AG04450 (cell line): ENCODE measurements at places on chromosomes 1 and 21. TPM values are rescaled to one million over a fixed set of nuclear protein-coding genes. Genes with fewer than 3 reads are reported as not detected.

- no peak for DNase-seq
Observed at GRCh38 chr21:29321932-29322928, 23.5 kb downstream of the BACH1 start.

- peak; percentile 61 for DNase-seq
Observed at GRCh38 chr1:154445040-154445472, 39.9 kb downstream of the IL6R start.

- no peak for DNase-seq
Observed at GRCh38 chr1:94031591-94031990, 89.4 kb downstream of the ABCA4 start.

- DNase-seq: peak; percentile 80
Observed at GRCh38 chr21:35932232-35932911, 128.0 kb downstream of the SETD4 start.

- no peak for DNase-seq
Observed at GRCh38 chr21:29064850-29065481, 8.5 kb downstream of the CCT8 start.

- DNase-seq: no peak
Observed at GRCh38 chr1:59098655-59099054, 198.2 kb upstream of the FGGY start.

FRRS1 gene
- polyA plus RNA-seq: 7.9 and 9.7 TPM in 2 replicates

POLR3GL gene
- polyA plus RNA-seq: 23.1 and 25.0 TPM in 2 replicates

GRCh38 chr1:212467843-212468482 is 35.2 kb downstream of the NENF start:
- no peak for DNase-seq

DNA sequence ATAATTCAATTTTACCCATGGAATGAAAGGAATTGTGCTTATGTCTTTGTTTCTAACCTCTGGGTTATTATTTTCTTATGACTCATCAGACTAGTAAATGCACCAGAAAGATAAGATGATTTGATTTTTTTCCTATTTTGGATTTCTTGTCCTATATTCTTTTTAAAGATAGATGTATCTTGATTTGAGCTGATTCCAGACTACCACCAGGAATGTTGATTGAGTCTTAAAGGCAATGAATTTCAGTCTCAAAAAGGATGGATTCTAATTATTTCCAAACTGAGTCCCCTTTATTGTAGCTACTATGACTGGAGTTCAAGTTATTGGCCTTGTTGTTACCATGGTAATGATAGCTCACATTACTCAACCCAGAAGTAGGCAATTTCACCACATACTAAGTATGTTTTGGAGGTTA is 95.8 kb upstream of the RGS4 start:
- no peak for DNase-seq

DNA sequence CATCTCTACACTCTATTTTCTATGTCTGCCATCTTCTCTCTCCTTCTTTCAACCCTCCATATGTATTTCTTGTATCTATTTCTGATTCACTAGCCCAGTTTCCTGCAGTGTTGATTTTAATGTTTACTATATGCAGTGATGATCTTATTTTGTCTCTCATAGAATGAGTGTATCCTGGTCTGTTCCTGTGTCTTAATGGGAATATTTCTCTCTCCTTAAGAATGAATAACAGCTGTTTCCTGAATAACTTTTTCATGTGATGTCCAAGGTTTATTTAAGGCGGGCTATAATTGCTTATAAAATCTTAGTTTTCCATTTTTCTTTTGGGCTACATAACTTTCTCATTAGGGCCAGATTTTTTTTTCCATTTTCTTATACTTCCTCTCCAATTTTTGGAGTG is 144.5 kb downstream of the C1orf21 start:
- no peak for DNase-seq

- DNase-seq: no peak
Observed at GRCh38 chr1:88421997-88422396, 262.1 kb upstream of the PKN2 start.
